ENCODE measurements at places on chromosomes 12 and 14.
A peak's percentile ranks its signal among the peaks of the same experiment; 100 is the strongest.

DNA sequence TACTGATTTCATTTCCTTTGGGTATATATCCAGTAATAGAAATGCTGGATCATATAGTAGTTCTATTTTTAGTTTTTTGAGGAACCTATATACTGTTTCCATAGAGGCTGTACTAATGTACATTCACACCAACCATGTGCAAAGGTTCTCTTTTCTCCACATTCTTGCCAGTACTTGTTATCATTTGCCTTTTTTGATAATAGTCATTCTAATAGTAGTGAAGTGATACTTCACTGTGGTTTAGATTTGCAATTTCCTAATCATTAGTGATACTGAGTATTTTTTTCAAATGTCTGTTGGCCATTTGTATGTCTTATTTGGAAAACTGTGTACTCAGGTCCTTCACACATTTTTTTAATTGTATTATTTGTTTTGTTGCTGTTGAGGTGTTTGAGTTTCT, 148.2 kb upstream of the NAV3 start:
- DNase-seq = no peak

DNA sequence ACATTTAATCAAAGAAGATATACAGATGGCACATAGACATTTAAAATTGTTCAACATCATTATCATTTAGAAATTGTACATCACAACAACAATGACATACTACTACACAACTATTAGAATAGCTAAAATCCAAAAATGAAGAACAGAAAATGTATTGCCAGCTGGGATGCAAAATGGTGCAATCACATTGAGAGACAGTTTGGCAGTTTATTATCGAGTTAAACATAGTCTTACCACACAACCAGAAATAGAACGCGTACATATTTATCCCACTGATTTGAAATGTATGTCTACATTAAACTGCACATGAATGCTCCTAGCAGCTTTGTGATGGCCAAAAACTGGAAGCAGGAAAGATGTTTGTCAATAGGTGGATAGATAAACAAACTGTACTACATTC, 791.5 kb upstream of the MGAT4C start:
- DNase-seq = no peak

GRCh38 chr14:106790189-106791036, 1264.0 kb downstream of the TMEM121 start:
- DNase-seq = peak; percentile 7

DNA sequence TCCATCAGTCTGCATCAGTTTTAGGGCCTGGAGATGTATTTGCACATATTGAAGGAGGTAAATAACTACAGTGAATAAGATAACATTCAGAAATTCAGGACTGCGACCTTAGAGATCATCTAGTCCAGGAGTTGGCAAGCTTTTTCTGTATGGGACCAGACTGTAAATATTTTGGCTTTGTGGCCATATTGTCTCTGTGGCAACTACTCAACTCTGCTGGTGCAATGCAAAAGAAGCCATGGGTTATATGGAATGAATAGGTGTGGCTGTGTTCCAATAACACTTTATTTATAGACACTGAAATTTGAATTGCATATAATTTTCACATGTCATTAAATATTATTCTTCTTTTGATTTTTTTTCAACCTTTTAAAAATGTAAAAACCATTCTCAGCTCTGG, 156.6 kb downstream of the METTL25 start:
- no peak for DNase-seq

DNA sequence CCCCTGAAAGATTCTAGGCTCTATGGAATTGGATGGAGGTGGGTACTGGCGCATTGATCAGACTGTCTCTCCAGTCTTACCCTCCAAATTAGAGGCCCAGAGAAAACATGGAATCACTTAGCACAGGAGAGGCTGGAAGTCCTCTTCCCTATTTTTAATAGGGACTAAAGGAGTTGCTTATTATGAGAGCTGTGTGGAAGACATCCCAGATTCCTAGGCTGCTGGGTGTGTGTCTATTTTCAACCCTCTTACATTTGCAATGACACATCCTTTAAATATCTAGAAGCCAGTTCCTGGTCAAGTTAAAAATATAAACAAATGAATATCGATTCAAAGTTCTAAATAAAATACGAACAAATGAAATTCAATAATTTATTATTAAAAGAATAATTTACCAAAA, 58.3 kb upstream of the ARID2 start:
- DNase-seq = no peak

GRCh38 chr12:68739891-68740290, 6.1 kb upstream of the SLC35E3 start:
- DNase-seq = no peak

GRCh38 chr14:77979666-77980351, 179.9 kb downstream of the ADCK1 start:
- DNase-seq = peak; percentile 4

DNA sequence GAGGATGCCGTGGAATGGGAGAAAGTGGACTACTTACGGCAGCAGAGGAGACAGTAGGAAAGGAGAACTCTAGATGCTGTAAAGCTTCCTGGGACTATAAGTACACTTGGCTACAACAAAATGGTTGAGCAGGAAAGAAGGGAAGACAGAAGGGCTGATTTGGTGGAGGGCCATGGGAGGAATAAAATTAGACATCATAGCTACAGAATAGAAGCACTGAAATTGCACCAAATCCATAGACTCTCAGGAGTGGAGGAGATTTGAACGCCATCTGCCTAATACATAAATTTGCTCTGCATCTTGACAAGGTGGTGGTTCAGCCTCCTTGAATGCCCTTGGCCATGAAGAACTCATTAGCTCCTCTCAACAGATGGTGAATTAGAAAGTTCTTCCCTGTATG, 16.3 kb upstream of the DCP1B start:
- no peak for DNase-seq

DNA sequence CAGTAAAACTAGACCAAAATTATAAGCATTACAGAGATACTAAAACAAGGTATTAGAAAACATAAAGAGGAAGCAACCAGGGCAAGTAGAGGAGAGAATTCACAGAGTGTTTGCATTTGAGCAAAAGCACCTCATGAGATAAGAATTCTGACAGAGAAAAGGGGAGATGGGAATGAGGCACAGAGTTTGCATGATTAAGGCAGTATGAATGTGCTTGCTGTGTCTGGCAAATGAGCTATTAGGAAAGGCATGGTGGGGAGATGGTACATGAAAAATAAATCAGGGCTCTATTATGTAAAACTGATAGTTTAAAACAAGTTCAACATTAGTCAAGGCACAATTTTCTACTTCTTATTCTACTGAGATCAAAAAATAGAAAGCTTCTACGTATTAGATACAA, 23.1 kb downstream of the GARIN6 start:
- no peak for DNase-seq

GRCh38 chr12:100279159-100279558, 12.2 kb downstream of the SCYL2 start:
- DNase-seq = no peak

GRCh38 chr12:121114806-121115205, 17.9 kb upstream of the P2RX7 start:
- DNase-seq = no peak

DNA sequence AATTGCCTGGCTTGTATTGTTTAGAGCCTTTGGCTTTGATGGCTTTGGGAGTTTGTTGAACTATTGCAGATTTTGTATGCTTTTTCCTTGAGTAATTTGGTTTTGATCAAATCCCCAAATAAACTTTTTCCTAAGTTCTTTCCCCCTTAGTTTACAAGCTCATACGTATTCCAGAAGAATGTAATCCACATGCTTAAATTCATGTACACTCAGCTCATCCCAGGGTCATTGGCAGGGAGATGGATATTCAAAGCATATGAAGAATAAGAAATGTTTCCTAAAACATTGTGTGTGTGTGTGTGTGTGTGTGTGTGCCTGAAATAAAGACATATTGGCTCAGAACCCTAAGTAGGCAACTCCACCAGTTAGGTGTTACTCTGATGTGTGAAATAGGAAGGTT, 89.4 kb downstream of the TMEM30B start:
- DNase-seq = no peak

GRCh38 chr14:88340357-88340756, 17.3 kb upstream of the KCNK10 start:
- DNase-seq = no peak

GRCh38 chr12:104456417-104456949, at the start of gene CHST11:
CHST11 (plus strand) TSS chr12:104456948.
- DNase-seq = peak; percentile 71

- DNase-seq = no peak
These were observed 5.8 kb upstream of the LTA4H start for GRCh38 chr12:96041181-96041580.

DNA sequence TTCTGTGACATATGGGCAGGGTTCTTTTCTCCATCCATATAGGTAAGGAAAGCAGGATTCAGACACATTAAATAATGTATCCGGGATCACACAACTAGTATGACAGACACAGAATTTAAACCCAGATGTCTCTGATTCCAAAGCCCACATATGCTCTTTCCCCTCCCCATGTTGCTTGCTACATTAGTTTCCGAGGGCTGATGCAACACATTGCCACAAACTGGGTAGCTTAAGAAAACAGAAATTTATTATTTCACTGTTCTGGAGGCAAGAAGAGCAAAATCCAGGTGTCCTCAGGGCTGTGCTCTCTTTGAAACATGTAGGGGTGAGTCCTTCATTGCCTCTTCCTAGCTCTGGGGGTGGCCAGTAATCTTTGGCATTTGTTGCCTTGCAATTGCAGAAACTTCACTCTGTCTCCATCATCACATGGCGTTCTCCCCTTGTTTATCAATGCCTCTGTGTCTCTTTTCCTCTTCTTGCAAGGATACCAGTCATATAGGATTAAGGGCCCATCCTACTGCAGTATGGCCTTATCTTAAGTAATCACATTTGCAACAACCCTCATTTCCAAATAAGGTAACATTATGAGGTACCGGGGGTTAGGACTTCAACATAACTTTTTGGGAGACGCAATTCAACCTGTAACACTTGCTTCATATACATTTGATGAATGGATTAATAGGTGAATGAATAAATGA, 83.0 kb upstream of the CCND2 start:
- DNase-seq = no peak

GRCh38 chr12:116590561-116590960, 31.4 kb downstream of the MAP1LC3B2 start:
- no peak for DNase-seq

DNA sequence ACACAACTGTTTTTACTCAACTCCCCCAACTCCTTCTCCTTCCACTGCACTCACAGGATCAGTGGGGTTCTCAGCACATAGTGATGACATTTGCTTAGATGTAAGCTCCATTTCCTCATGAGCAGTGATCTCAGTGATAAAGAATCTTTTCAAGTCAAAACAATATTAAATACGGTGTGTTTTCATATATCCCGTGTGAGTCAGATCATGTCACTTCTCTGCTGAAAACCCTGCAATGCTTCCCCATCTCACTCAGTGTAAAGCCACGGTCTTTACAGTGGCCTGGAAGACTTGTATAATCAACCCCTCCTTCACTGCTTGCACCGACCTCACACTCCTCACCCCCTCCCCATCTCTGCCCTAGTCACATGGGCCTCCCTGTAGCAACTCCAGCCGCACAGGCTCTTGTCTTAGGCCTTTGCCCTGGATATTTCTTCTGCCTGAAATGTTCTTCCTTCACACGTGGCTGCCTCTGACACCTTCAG, 149.7 kb upstream of the ARHGAP5 start:
- DNase-seq = peak; percentile 86

- DNase-seq = no peak
These were observed 128.4 kb upstream of the NCOR2 start for GRCh38 chr12:124695861-124696260.

- peak; percentile 20 for DNase-seq
These were observed 3.6 kb upstream of the ARID2 start for GRCh38 chr12:45725631-45726602.

GRCh38 chr12:91493308-91493707, 310.7 kb upstream of the DCN start:
- DNase-seq = no peak

- DNase-seq = no peak
These were observed 357.7 kb upstream of the SOX5 start for GRCh38 chr12:24307153-24307552.

GRCh38 chr14:104885031-104885972, 20.2 kb downstream of the CEP170B start:
- DNase-seq = no peak

DNA sequence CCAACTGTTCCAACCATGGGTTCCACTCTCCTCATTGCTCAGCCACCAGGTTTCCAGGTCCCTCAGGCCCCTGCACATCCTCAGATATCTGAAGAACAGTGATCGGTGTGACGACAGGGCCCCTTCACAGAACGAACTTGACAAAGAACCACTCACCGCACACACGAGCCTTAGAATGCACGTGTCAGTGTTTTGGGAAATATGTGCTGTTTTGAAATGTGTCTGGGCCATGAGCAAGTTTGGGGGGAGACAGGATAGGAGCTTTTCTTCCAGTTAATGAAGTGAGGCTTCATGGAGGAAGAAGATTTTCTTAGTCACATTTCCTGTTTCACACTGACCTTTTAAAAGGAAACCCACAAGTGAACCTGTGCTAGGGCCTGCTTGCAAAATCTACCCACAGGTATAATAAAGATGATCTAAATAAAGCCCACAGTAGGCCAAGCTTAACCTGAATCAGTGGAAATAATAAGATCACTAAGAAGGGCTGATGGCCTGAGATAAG, 58.6 kb downstream of the ZFP36L1 start:
- no peak for DNase-seq

DNA sequence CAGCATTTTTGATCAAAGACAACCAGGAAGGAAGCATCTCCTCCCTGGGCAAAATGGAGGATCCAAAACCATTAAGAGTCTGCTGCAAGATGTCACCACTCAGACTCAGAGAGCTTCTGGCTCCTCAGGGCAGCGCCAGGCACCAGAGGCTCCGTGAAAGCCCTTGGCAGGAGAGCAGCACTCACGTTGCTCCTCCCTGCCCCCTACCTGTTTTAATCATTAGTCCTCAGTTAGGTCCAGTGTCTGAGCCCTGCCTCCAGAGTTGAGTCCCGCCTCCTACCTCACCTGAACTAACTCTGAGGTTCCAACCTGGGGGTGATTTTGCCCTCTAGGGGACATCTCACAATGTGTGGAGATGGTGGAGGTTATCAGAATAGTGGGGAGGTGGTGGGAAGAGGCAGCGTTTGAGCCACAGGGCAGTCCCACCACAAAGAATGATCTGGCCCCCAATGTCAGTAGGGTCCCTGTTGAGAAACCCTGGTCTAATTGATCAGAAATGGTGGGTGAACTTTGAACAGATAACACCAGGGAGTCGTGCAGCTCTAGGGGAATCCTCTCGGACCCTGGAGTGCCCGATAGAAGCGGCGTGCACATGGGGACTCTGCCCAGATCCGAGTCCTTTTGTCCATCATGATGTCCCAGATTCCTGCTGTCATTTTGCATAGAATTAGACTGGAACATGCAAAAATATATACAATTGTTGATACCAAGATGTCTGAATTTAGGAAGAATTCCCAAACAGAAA, 156.7 kb upstream of the DIO3 start:
- DNase-seq = no peak

All from RCC 7860 (cell line).